Activated CD4-positive, alpha-beta T cell treated with anti-CD3 and anti-CD28 coated beads, Interleukin-2, amount 50 U/mL, for 24 hours (primary cell): ENCODE measurements at places on chromosomes 13 and 19.

DNA sequence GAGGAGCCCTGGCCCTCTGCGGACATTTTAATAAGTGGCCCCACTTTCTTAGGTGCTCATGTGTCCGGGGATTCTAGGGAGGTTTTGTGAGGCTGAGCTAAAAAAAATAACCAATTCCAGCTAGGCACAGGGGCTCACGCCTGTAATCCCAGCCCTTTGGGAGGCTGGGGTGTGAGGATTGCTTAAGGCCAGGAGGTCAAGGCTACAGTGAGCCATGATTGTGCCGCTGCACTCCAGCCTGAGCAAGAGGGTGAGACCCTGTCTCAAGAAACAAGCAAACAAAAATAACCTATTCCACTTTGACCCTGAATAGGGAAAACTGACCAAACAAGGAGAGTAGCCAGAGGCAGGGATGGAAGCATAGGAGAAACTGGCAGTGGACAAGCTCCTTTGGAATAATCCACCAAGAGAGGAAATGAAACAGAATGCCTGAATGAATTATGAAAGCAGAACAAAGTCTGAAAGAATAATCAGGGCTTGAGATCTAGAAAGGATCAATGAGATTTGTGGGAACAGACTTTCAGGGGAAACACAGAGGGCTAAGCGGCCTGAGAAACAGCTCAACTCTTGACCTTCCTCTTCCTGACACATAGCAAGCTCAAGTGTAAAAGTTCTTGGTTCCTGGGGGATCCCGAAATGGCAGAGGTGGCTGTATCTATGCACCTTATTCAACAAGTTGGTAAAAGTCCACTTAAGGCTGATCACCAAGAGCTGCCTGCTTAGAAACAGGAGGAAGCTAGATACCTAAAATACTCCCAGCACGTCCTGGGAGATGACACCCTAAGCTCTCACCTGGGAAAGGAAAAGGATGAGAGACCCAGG is 30.1 kb upstream of the FFAR2 start:
- DNase-seq, result no peak

GRCh38 chr13:74184283-74184682 is 50.1 kb upstream of the KLF12 start:
- DNase-seq, result no peak

DNA sequence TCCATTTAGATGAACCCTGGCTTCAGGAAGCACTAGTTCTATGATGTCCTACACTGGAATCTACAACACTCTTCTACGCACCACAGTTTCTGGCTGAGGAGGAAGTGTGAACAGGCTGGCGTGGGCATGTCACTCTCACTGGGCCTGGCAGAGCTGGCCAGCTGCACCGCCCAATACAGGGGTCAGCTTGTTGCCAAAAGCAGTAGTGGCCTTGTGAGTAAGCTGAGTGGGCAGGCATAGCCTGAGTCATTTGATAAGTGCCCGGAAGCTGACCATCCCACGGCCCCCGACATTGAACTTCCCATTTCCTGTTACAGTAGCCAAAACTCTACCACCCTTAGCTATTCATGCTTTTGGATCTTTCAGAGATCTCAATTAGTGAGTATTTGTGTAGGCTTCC is 240.9 kb upstream of the SERP2 start:
- DNase-seq, result no peak

DNA sequence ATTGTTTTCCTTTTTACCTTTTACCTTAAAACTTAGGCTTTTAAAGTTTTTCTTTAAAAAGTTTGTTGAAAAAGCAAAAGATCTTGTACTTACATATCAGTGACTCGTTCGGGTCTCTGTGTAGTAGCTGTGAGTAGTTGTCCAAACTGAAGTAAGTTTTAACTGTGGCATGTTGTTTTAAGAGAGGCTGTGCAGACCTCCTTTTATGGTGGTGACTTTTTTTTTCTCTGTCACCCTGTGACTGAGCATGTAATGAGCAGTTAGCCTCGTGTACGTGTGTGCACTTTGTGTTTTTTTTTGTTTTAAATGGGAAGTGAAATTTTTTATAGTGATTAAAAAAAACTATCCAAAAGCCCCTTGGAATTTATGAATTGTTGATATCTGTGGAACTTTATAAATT is at the start of gene GPR183:
Gene GPR183, minus strand, starts transcription at position 153 of the 400 bp plus-strand sequence. CDS start 11,254 bp downstream, outside the sequence.
- DNase-seq, result no peak

DNA sequence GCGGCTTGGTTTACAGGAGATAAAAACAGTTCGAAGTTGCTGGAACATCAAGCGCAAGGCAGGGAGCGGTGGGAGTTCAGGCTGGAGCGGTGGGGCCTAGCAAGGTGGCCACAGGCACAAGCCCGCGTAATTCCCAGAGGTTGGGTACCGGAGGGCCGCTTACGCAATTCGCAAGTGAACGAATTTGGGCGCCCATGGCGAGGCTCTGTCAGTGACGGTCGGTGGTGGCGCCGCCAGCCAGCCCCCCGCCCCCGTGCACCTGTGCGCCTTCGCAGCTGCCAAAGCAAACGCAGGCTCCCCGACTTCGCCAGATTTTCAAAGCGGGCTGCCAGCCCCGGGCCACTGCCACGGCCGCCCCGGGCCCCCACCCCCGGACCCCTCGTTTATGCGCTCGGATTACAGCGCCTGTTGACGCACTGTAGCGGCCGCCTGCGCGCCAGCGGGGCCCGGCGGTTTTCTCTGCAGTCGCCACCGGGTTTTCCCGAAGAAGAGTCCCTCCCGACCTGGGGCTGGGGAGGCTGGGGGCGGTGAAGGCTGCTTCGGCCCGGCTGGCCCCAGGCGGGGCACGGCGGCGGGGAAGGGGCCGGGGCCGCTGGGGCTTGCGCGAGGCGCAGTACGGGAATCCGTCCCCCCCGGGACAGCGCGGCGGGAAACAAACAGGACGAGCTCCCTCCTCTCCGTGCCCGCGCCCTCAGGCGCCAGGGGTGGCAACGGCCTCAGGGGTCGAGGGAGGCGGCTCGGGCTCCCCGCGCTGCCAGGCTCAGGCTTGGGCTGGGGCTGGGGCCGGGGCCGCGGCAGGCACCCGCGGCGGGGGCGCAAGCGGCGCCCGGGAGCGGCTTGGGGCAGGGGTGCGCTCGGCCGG is 709 bp downstream of the N4BP2L1 start:
- DNase-seq, result peak; percentile 22

GRCh38 chr19:16594131-16594586 is 21.9 kb upstream of the SLC35E1 start:
- DNase-seq, result no peak

- no peak for DNase-seq
Observed at GRCh38 chr13:49669735-49670309, 21.5 kb downstream of the EBPL start.

DNA sequence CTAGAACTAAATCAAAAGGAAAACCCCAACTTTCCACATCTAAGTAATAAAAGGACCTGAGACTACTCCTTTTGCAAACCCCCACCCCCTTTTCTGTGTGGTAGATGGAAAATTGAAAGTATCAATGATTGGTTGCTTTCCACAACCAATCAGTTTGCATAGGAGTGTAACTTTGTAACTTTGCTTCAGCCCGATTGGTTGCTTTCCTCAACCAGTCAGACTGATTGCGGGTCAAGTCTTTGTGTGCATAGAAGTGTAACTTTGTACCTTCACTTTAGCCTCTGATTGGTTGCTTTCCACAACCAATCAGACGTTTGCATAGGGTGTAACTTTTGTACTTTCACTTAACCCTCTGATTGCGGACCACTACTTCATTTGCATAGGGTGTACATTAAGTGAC is 8.0 kb upstream of the B3GLCT start:
- no peak for DNase-seq

DNA sequence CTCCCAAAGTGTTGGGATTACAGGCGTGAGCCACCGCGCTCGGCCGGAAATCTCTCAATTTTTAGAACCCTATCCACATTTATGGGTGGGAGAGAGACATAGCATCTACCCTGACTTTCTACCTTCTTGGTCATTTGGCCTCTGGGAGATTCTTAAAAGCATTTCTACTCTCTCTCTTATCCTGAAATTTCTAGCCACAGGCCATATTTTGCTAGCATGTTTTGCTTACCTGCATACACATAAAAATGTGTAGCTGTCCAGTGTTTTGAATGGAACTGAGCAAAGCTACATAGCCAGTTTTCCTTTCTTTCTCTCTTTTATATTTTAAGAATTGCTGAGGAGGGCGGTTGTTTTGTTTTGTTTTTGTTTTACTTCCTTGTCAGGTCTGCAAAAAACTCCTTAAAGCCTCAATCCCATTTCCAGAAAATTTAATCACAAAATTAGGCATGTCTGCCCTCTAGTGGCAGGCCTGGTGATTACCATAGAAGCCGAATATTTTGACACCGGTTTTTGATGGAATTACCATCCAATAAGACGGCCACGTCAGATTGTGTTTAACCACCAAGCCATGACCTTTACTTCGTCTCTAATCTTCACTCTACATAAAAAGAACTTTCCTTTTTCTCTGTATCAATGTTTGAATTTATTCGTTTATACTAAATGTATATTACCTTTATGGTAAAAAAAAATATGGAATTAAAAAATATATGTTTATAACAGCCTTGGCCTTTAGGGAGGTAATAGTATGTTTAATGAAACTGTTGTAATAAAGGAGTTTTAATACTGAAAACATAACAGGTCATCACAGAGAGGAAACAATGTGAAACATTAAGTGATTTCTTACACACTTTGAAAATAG is 34.4 kb upstream of the OXGR1 start:
- DNase-seq, result peak; percentile 8

- DNase-seq, result no peak
Observed at GRCh38 chr19:858868-859843, at the start of gene CFD. Gene CFD, plus strand, starts transcription at chr19:859664. Its CDS starts 26 bp downstream, at chr19:859690.

- DNase-seq, result peak; percentile 33
Observed at GRCh38 chr13:100506154-100506553, 82.4 kb downstream of the GGACT start.

DNA sequence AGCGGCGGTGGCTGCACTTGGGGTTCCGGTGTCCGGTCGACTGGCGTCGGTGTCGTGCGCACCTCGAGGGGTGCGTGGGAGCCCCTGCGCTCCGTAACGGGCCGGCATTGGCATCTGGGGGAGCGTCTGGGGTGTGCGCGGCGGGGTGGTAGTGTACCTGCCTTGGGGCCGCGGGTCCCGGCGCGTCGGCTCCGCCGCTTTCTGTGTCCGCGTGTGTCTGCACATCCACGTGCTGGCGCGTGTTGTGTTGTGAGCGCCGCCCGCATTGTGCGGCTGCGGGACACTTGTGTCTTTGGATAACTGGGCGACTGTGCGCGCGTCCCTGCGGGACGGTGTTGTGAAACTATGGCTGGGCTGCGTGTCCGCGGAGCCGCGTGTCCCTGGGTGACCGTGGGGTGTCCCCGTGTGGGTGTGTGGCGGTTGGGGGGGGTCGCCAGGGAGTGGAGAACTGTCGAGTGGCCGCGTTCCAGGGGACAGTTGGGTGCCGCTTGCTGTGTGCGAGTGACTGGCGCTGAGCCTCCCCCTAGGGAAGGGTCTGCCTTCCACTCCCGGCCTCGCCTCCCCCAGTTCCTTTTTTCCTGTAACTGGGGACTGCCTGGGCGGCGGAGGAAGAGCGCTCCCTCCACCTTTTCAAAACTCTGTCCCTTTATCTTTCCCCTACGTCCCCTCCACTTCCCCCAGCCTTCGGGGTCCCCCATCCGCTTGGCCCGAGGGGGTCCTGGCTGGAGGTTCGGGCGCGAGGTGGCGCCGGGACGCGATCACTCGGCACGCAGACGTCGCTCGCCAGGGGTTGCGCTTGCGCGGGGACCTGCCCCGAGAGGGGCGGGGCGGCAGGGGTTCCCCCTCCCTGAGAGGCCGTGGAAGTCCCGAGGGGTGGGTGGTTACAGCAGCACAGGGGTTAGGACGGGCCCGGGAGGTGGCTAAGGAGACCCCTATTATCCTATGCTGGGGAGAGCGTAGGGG is 5.7 kb upstream of the NFIC start:
- peak; percentile 64 for DNase-seq
